OCI-LY7 (cell line): ENCODE measurements at places on chromosomes 4 and X. TPM values are rescaled to one million over a fixed set of nuclear protein-coding genes. Genes with fewer than 3 reads are reported as not detected.

The IGSF1 gene
- total RNA-seq: not detected in 2 replicates

The GLRB gene
- not detected in 2 replicates for total RNA-seq

The ETDB gene
- total RNA-seq: not detected in 2 replicates

GRCh38 chrX:39301036-39301435 is 499.8 kb downstream of the MID1IP1 start:
- DNase-seq: no peak

GRCh38 chrX:9318213-9318612 is 146.6 kb upstream of the TBL1X start:
- DNase-seq: no peak

DNA sequence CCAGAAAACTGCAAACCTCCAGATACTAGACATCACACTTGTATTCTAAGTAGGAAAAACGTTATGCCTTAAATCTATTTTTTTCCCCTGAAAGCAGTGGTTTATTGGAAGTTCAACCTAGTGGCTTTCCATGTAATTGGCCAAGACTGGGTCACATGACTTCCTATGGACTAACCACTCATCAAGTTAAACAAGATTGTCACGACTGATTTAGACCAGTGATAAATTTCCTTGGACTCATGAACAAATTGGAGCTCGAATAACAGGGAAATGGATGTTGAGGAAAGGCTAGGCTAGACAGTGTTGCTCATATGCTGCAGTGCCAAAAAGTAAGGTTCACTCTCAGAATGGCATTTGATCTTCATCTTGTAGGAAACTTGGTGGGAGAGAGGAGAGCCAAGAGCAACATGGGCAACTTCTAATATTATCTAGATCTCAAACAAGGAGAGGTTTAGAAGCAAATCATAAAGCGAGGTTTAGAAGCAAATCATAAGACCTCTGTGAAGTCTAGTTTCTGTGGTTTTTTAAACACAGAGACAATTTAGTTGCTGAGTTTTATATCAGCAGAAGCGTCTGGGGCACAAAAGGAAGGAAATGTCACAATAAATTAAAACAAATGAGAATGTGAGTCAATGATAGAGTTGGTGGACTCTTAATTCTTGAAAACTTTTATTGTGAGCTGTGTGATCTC is 165.6 kb upstream of the BOD1L1 start:
- DNase-seq: no peak

- DNase-seq: no peak
Measured at GRCh38 chr4:183806341-183806740, 98.8 kb upstream of the STOX2 start.

- DNase-seq: no peak
Measured at GRCh38 chrX:50622751-50623150, 152.1 kb upstream of the DGKK start.

GRCh38 chrX:130282151-130282550 is 13.5 kb upstream of the ZNF280C start:
- no peak for DNase-seq

- no peak for DNase-seq
Measured at GRCh38 chr4:155571184-155571944, 95.3 kb upstream of the GUCY1A1 start.

- DNase-seq: no peak
Measured at GRCh38 chr4:184370711-184371389, 103.5 kb downstream of the IRF2 start.
